ENCODE measurements at places on chromosomes 5 and 9.

DNA sequence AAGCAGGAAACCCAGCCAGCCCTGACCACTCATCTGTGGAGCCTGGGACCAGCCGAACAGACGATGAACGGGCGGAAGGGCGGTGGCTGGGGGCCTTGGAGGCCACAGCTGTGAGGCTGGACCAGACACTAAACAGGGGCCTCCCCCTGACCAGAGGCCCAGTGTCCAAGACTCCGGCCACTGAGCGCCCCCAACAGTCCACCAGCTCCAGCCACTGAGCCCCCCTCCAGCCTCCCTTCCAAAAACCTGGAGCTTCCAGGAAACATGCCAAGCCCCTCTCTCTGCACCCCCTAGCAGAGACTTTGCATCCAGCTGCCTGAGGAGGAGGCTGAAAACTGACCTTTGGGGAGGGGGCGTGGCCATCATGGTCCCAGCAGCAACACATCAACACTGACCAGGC, 23.2 kb downstream of the CNTFR start:
- no peaks in the 10 kb centered on the region for H3K4me1 ChIP-seq
- peaks cover 17% of the 10 kb centered on the region for H3K27me3 ChIP-seq
- no peak overlapping the region for H3K4me3 ChIP-seq
- DNase-seq, result no peak
- H3K36me3 ChIP-seq, result no peaks in the 10 kb centered on the region

DNA sequence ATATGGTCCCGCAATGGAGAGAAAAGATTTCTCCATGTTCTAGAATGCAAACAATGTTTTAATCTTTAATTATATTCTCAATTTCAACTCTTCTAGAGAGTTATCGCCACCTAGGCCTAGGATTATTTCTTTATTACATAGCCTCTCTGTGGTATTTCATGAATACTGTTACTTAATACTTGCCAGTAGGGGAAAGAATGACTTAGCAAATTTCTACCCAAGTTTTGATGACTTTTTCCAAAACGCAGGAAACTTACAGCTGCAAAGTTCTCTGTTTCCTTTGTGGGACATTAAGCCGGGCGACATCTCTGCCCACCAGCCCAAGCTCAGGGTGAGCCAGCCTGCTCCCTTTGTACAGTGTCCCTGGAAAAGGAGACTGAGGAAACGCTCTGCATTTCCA, 73.8 kb downstream of the MED27 start:
- H3K4me1 ChIP-seq, result peaks cover 19% of the 10 kb centered on the region
- no peak overlapping the region for H3K4me3 ChIP-seq
- 0 out of 2 replicates have a peak overlapping the region, but pooled peaks have one; percentile 9 for H3K27ac ChIP-seq
- no peaks in the 10 kb centered on the region for H3K27me3 ChIP-seq

DNA sequence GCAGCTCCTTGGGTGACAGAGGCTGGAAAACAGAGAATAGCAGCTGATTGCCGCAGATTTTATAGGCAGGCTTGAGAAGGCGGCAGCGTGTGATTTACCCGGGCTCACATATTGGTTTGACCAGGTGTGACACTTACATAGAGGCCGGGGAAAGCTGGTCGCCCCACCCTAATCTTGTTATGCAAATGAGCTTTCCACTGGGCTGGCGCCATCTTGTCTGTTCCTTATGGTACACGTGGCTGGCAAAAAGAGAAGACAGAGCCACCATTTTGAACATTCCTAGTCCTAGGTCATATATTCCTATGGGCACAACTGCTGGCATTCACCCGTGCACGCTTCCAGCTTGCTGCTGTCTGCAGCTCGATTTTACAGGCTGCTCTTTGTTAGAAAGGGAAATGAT, 11.3 kb upstream of the SPZ1 start:
- DNase-seq, result no peak
- H3K36me3 ChIP-seq, result no peaks in the 10 kb centered on the region
- H3K27ac ChIP-seq, result no peak overlapping the region
- no peak overlapping the region for H3K4me3 ChIP-seq

DNA sequence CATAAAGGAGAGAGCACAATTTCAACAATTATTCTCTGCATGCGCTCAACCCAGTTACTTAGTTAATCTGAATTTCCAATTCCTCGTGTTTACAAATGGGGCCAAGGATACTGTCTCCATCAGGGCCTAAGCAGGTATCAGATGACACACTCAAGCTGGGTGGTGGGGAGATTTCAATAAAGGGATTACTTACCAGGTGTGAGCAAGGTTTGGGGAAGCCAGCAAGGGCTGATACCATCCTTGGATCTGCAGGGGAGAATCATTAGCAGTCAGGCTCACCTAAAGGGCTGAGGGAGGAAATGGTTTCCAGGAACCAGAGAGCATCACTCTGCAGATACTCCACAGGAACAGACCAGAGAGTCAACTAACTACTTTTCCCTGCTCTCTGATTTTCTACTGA, 487.1 kb downstream of the NTRK2 start:
- peaks cover 5% of the 10 kb centered on the region for H3K27me3 ChIP-seq
- no peak overlapping the region for H3K4me3 ChIP-seq
- no peak overlapping the region for H3K27ac ChIP-seq
- DNase-seq, result no peak

GRCh38 chr5:141778683-141779082, 96.7 kb upstream of the ARAP3 start:
- H3K27me3 ChIP-seq, result no peaks in the 10 kb centered on the region
- no peaks in the 10 kb centered on the region for H3K36me3 ChIP-seq
- peak overlapping the region; percentile 58 for H3K27ac ChIP-seq
- H3K4me3 ChIP-seq, result no peak overlapping the region

- no peaks in the 10 kb centered on the region for H3K36me3 ChIP-seq
- no peak overlapping the region for H3K27ac ChIP-seq
- H3K4me1 ChIP-seq, result no peaks in the 10 kb centered on the region
Measured at GRCh38 chr5:124761010-124761409, 14.6 kb upstream of the ZNF608 start.

DNA sequence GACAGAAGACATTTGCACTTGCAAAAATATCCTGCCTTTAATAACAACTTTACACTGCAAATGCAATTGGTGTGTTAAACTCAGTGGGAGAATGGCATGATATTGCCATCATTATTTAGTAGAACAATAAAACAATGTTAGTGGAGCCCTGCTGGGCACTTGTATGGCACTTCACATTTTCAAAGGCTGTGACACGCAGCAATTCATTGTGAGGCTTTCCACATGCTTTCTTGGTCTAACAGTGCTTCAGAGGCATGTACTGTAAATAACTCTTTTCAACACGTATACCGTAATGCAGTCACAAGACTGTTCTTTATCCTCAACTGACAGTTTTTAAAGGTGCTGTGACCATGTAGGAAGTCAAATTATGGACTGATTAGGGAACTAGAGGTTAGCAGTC, 155.5 kb upstream of the EPB41L4A start:
- DNase-seq, result no peak
- no peaks in the 10 kb centered on the region for H3K36me3 ChIP-seq
- no peaks in the 10 kb centered on the region for H3K4me1 ChIP-seq
- no peak overlapping the region for H3K4me3 ChIP-seq

DNA sequence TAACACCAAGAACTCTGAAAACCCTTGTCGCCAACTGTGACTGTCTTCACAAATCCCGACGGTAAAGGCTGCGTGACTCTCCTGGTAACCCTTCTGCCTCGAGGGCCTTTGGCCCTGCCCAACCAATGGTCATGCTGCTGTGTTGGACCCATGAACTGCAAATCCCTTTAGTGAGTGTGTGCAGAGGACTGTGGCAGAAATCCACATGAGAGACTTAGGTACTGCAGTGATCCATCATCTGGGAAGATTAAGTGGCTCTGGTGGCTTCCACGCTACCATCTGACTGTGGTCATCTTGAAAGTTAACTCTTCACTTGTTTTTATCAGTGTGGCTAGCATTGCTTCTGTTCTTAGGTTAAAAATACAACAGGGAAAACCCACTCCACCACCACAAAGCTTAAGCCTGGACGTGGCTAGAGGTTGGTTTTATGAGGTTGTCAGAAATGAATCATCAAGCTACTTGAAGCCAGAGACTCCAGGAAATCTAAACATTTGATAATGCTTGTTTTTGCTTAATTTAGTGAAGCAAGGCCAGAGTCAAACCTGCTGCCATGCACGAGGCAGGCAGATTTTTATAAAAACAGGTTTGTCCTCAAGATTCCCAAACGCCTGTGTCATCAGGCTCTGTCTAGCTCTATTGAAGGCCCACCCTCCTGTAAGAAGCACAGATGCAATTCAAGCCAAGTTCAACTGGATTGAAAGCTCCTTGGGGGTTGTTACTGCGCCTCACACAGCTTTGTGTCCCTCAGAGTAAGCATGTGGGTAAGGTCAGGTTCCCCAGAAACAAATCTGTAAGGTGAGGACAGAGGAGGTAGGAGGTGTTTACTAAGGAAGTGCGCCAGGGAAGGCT, 52.7 kb upstream of the ERCC6L2 start:
- DNase-seq, result peak; percentile 72
- H3K27me3 ChIP-seq, result no peaks in the 10 kb centered on the region
- H3K27ac ChIP-seq, result no peak overlapping the region

- H3K4me1 ChIP-seq, result peaks cover 8% of the 10 kb centered on the region
- H3K4me3 ChIP-seq, result no peak overlapping the region
- no peaks in the 10 kb centered on the region for H3K36me3 ChIP-seq
- H3K27me3 ChIP-seq, result peaks cover 11% of the 10 kb centered on the region
- no peak overlapping the region for H3K27ac ChIP-seq
Measured at GRCh38 chr5:168600409-168600808, 21.2 kb upstream of the PANK3 start.

- H3K4me3 ChIP-seq, result no peak overlapping the region
- H3K27ac ChIP-seq, result no peak overlapping the region
- H3K4me1 ChIP-seq, result no peaks in the 10 kb centered on the region
- DNase-seq, result no peak
Measured at GRCh38 chr5:83443534-83443933, 28.0 kb upstream of the VCAN start.

DNA sequence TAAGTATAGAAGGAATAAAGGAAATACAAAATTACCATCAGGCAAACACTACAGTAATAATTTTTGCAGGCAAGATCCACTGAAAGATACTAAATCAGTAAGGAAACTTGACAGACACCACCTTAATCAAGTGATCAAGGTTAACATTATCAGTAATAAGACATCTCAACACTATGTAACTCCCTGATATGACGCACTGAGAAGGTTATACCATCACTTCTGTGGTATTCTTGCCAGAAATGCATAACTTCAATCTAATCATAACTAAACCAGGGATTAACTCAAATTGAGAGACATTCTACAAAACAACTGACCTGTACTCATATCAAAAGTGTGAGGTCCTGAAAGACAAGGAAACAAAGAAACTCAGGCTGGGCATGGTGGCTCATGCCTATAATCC, 52.5 kb upstream of the GABRP start:
- no peak overlapping the region for H3K4me3 ChIP-seq
- no peaks in the 10 kb centered on the region for H3K36me3 ChIP-seq
- DNase-seq, result no peak
- H3K27ac ChIP-seq, result no peak overlapping the region
- H3K4me1 ChIP-seq, result no peaks in the 10 kb centered on the region

DNA sequence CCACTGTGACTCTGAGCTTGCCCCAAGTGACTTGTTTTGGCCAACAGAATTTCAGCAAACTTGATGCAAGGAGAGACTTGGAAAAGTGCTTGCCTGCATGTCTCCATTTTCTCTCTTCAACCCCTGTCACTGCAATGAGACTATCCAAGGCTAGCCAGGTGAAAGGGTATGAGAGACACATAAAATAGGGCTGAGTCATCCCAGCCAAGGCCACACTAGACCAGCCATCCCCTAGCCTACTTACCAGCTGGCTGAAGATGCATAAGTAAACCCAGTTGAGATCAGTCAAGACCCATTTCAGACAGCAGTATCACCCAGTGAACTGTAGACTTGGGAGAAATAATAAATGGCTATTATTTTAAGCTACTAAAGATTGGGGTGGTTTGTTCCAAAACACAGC, 52.9 kb upstream of the VLDLR start:
- no peaks in the 10 kb centered on the region for H3K27me3 ChIP-seq
- no peak overlapping the region for H3K27ac ChIP-seq
- no peaks in the 10 kb centered on the region for H3K36me3 ChIP-seq
- no peak for DNase-seq
- H3K4me3 ChIP-seq, result no peak overlapping the region

DNA sequence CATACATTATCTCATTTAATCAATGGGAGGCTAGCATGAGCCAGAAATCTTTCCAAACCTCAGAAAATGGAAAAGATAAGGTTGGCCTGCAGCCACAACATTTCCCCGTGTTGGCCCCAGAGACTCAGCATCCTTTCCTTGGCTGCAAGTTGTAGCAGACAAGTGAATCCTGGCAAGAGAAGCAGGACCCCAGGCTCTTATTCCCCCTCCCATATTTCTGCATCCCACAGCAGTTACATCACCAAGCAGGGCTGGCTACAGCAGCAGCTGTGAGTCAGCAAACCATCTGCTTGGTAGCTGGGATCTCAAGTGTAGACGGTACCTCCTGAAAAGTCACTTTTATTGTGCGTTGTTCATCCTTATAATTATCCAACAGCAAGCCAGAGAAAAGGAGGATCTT, 212.4 kb downstream of the GNA14 start:
- no peaks in the 10 kb centered on the region for H3K27me3 ChIP-seq
- DNase-seq, result peak; percentile 66
- H3K27ac ChIP-seq, result no peak overlapping the region
- H3K36me3 ChIP-seq, result no peaks in the 10 kb centered on the region
- H3K4me1 ChIP-seq, result no peaks in the 10 kb centered on the region

DNA sequence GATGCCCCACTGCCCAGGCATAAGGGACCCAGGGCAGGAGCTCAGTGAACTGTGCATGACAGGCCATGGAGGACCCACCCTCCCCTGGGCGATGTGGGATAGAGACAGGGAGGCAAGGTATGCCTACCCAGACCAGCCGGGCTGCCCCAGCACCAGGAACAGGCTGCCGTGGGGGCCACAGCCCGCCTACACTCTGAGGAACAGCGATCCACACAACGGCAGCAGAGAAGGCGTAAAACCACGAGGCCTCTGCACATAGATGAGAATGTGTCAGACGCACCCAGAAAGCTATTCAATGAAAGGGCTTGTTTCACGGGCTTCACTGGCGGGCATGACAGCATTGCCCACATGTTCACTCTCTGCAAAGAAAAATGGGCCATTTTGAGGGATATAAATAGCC, 49.5 kb downstream of the SEMA4D start:
- no peaks in the 10 kb centered on the region for H3K27me3 ChIP-seq
- no peak overlapping the region for H3K27ac ChIP-seq
- H3K4me1 ChIP-seq, result no peaks in the 10 kb centered on the region
- DNase-seq, result no peak
- no peaks in the 10 kb centered on the region for H3K36me3 ChIP-seq

DNA sequence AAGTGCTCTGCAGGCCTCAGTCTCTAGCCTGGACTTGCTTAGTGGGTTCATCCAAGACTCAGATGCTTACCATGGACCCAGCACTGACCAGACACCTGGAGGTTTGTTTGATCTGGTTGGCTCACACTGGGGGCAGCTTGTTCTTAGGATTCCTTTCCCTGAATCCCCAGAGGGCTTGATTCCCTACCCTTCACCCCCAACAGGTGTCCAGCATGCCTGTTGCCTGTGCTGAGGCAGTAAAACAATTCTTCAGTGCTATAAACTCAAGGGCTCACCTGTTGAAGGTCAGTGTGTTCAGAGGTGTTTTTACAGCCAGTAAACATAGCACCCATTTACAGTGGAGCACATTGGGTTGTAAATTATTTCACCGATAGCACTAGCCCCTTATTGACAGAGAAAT, 123.8 kb upstream of the KLF4 start:
- no peak overlapping the region for H3K4me3 ChIP-seq
- no peak for DNase-seq
- H3K4me1 ChIP-seq, result no peaks in the 10 kb centered on the region
- no peak overlapping the region for H3K27ac ChIP-seq
- no peaks in the 10 kb centered on the region for H3K27me3 ChIP-seq

Data from GM23248 (cell line).